Forelimb muscle (tissue), 1 donor: ENCODE measurements at places on chromosomes 6 and 20. TPM values are rescaled to one million over a fixed set of nuclear protein-coding genes. Genes with fewer than 3 reads are reported as not detected.

- DNase-seq: no peak
These were observed 244.8 kb upstream of the CDYL start for GRCh38 chr6:4531406-4531805.

GRCh38 chr6:155980768-155981079 is 525.1 kb upstream of the NOX3 start:
- no peak for DNase-seq

GRCh38 chr6:134683783-134684422 is 266.0 kb downstream of the ALDH8A1 start:
- DNase-seq: no peak

SLC24A3 gene
- polyA plus RNA-seq: 22.8 TPM

DCDC2 gene
- polyA plus RNA-seq: 0.06 TPM
